ENCODE measurements at places on chromosomes 1 and 21.

DNA sequence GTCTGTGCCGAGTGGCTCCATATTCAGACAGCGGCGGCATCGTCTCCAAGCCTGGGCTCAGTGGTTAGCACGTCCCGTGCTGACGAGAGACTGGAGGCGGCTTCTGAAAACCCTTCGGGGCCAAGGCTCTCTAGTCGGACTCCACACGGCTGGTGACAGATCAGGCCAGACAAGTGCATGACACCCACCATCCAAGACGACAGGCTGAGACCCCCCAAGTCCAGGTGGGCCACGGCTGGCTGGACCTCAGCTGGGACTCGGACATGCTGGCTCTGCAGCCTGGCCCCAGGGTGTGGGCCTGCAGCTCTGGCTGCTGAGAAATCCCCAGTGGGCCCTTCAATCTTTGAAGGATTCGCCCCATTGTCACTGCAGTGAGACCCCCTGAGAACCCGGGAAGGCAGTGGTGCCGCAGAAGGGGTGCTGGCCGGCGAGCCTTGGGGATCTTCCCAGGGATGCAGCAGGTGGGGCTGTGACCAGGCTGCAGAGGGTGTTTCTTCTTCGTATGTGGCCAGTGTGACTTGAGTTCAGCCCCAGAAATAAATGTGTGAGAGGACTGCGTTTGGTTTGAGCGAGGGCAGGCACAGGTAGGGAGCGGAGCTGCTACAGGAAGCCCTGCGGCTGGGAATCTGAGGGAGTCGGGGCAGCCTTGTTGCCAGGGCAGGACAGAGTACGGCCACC lies 15.9 kb upstream of the SLC19A1 start:
- DNase-seq, result no peak

DNA sequence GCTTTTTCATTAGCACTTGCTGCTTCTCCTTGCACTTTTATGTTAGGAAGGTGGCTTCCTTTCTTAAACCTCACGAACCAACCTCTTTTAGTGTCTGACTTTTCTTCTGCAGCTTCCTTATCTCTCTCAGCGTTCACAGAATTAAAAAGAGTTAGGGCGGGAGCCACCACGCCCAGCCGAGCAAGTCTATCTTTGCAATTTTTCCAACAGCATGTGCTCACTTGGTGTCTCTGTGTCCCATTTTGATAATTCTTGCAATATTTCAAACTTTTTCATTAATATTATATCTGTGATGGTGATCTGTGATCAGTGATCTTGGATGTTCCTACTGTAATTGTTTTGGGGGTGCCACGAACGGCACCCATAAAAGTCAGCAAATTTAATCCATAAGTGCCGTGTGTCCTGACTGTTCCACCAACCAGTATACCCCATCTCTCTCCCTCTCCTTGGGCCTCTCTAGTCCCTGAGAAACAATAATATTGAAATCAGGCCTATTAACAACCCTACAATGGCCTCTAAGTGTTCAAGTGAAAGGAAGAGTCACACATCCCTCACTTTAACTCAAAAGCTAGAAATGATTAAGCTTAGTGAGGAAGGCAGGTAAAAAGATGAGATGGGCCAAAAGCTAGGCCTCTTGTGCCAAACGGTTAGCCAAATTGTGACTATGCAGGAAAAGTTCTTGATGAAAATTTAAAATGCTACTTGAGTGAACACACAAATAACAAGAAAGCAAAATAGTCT lies 15.9 kb upstream of the ITPKB start:
- no peak for DNase-seq

GRCh38 chr1:60697204-60697994 lies 385.0 kb upstream of the NFIA start:
- no peak for DNase-seq

DNA sequence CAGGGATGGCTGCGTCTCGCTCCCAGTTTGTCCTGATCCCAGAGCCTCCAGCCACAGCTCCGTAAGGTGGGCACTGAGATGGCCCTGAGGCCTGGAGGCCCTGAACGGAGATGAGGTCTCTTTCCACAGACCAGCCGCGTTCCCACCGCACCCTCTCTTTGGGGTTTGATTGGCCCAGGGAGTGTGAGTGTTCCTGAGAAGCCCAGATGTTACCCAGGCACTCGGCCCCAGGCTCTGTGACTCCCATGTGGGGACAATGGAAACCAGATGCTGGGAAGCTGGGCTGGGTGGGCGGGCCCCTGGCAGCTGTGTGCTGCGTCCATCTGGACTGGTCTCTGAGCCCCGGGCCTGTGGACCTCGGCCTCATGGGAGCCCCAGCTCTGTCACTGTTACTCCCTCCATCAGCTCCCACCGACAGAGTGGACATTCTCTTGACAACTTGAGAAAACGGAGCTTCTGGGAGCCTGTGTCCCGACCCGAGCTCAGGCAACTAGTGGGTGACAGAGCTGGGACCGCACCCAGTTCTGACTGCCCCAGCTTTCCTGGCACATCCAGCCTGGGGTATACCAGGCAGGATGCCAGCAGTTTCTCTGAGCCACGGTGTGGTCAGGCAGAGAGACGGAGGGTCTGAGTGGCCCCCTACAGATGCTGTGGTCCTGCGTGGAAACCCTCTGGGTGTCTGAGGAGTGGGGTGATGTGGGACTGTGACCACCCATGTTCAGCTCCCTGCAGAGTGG lies 9.8 kb upstream of the COL6A1 start:
- no peak for DNase-seq

GRCh38 chr1:44590475-44590874 lies 83.8 kb downstream of the TMEM53 start:
- no peak for DNase-seq

DNA sequence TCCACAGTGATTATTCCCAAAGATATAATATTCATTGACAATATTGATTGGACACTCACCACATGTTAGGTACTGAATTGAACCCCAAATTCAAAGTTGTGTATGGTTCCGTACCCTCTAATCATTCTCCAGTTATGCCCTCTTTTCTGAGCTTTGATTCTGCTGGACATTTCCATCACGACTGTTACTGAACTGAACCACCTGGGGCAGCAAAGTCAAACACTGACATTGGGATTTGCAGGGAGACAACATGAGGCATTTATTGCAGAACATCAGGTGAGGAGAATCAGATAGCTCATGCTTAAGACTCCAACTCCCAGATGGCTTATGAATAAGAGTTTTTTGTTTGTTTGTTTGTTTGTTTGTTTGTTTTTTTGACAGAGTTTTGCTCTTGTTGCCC lies 420.9 kb downstream of the DISC1 start:
- DNase-seq, result no peak

GRCh38 chr1:24387636-24388175 lies 25.9 kb downstream of the STPG1 start:
- no peak for DNase-seq
